ENCODE measurements at places on chromosomes 3 and 15.

DNA sequence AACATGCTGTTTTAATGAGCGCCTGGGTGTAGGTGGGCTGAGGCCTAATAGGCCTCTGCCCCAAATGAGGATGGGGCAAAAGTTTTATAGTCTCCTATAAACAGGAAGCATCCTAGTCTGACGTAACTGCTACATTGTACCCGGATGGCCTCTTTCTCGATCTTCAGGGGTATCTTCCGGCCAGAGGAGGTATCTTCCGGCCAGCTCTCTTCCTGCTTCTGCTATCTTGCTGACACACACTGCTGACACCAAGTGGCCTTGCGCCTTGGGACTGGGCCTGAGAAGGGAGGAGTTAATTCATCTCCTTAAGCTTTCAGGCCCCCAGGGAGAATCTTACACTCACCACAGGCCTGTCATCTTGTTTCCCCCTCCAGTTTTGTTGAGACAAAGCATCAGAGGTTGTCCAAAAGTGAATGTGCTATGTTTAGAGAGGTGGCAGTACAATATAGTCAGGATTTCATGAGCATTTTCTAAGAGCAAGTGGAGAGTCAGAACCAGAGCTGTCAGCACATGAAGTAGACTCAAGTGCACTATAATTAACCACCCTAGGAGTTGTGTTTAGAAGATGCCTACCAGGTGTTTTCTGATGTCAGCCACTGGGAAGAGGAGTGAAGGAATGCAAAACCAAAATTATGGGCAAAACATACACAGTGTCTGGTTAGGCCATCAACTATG is 15.6 kb upstream of the IGSF10 start:
- DNase-seq, result no peak

DNA sequence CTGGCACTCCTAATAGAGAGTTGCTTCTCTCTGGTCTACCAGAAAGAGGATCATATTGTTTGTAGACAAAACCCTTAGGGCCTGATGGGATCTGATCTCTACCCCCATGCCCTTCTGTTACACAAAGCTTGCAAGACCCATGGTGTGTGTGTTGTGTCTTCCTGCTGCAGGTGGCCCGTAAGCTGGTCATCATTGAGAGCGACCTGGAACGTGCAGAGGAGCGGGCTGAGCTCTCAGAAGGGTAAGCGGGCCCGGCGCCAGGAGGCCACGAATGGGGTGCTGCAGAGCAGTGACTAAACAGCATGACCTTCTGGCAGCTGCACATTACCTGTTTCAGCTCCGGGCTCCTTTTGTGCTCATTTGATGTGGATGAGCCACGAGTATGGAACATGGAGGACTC is 18.2 kb downstream of the TPM1 start:
- no peak for DNase-seq

DNA sequence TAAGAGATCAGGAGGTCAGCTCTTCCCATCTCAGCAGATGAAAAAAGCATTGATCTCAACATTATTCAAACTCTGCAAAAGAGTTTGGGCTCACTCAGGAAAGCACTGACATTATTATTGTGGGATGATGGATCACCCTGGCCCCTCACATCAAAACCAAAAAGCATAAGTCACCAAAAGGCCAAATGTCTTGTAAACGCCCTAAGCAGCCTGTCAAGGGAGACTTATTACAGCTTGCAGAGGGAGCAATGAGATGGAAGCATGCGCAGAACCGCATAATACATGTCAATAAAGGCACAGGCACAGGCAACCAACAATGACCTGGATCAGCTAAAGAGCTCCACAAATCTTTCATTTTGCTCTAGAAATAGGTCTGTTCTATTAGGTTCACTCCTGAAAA is 4.6 kb downstream of the FSIP1 start:
- DNase-seq, result no peak

- no peak for DNase-seq
These were observed 291.1 kb downstream of the CTNNB1 start for GRCh38 chr3:41490360-41490759.

GRCh38 chr3:32285891-32286290 is 47.4 kb downstream of the CMTM8 start:
- no peak for DNase-seq

GRCh38 chr15:92625251-92625980 is 30.2 kb downstream of the FAM174B start:
- DNase-seq, result no peak

DNA sequence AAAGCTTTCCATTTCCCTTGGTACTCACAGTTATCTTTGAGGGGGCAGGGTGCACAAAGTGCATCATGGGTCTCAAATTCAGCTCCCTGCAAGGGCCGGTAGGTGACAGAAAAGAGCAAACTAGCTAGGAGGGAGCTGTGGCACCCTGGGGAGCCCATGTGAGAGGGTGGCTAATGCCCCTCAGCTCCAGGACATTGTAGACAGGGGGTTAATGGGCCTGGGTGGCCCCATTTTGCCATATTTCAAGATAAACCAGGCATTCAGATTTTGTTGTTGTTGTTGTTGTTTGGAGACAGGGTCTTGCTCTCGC is 3.7 kb upstream of the SLC6A6 start:
- no peak for DNase-seq

DNA sequence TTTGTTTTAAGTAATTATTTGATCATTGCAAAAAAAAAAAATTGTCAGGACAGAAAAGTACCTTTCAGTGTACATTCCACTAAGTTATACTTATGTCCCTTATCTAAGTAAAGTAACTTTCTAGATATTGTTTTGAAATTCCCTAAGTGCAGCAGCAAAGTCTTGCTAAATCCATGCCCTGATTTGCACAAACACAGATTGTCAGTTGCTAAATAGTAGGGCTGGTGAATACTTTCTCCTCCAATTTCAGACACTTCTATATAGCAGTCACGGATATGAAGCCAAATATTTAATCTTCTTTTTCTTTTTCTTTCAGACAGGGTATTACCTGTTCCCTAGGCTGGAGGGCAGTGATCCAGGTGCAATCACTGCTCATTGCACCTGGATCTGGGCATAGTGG is 12.9 kb downstream of the LRRC2 start:
- DNase-seq, result no peak

GRCh38 chr15:81981908-81982307 is 63.9 kb downstream of the MEX3B start:
- DNase-seq, result no peak

DNA sequence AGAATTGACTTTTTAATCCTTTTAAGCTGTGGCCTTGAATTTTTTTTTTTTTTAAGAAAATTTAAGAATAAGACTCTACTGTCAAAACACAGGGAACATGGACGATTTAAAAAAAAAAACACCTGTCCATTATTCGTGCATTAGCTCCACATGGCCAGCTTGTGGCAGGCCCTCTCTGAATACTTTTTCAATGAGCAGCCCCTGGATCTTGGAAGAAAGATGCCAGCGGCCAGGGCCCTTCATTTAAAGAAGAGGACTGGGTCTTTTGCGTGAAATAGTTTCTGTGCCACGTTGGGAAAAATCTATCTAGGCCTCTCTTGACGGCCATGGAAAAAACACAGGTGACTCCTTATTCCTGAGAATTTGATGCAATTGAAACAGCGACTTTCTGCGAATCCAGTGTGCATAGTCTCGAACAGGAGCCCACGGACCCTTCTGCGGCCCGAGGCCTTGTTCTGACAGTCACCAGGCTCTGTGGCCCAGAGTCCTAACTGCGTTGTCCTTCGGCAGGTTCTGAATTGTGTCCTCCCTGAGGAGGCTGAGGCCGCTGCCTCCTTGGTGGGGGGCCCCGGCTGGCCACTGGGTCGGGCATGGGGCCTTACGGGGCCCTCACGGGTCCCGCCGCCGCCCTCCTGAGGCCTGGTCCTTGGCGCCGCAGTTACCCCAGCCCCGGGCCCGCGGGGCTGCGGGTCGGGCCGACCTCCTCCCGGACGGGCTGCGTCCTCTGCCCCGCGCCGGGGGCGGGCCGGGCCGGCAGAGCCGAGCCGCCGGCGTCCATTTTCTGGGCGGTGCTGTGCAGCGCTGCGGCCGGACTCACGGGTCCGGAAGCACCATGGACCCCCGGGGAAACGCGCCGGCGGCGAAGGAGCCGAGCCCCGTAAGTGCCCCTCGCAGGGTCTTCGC is 33.5 kb downstream of the ZBTB38 start:
- no peak for DNase-seq

- no peak for DNase-seq
These were observed 28.1 kb downstream of the LARP6 start for GRCh38 chr15:70825841-70826240.

DNA sequence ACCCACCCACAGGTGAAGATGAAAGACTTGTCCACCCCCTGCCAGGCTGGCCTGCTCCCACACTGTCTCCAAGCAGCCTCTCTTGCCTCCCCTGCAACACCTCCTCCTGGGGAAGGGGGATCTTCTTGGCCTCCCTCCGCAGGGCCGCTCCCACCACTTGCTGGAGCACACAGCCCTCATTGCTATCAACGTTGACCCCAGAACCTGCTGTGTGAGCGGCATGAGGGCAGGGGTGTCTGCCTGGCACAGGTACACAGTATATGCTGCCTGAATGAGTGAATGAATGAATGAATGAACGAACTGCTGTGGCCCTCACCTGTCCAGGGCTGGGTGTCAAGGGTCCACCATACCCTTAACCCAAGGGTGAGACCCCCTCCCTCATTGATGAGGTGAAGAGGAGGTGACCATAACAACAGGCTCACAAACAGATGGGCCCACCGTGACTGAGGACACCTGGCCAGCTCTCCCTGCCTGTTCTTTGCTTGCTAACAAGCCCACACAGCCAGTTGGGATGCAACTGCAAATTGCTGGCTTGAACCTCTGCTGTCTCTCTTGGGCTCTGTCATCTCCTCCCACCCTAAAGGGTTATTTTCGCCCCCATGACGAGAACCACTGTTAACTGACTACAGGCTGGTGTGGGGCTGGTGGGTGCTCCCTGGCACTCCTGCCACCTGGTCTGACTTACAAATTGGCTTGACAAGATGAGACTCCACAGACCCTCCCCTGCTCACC is 22.5 kb downstream of the SLC41A3 start:
- DNase-seq, result no peak

- DNase-seq, result no peak
These were observed 48.0 kb downstream of the SLC15A2 start for GRCh38 chr3:121942116-121942786.

DNA sequence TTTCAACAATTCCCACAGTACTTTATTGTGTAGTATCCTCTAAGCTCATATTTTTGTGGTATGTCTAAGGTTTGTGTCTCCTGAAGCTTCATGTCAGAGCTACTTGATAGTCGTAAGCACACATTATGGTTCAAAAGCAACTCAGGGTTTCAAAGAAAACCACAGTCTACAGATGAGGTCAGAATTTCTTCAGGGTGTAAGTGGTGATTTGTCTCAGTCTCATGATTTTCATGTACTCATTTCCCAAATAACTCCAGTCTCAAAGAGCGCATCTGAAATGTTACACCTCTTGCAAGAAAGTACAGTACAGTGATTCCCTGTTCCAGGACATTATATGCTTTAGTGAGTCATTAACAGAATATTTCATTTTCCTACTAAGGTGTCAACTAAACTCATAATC is 47.5 kb upstream of the SSR3 start:
- no peak for DNase-seq

DNA sequence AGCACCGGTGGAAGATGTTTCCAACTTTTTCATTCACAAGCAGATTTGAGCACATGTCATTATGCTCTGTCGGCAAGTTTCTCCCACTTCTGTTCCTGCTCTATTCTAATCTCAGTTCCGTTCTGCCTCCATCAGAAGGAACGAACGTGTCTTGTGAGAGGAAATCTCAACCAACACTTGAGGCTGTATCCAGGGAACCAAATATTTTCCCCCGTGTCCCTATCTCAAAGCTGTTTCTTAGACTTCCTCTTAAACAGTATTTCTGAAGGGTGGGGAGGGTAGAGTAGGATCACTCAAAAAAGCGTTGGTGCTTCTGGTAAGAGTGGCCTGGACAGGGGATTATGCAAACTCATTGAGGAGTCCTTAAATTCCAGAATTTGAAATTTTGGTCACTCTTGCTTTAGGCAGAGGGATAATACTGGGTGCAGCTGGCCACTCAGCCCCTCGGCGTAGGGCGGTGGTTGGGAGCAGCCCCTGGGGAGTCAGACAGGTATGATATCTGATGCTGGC is 54.9 kb downstream of the FRMD4B start:
- DNase-seq, result no peak

- DNase-seq, result no peak
These were observed 20.7 kb upstream of the SLC25A26 start for GRCh38 chr3:66200147-66200546.

GRCh38 chr3:23314981-23315762 is 112.0 kb downstream of the UBE2E2 start:
- no peak for DNase-seq

GRCh38 chr15:71154607-71155200 is 39.4 kb downstream of the THSD4 start:
- DNase-seq, result no peak

DNA sequence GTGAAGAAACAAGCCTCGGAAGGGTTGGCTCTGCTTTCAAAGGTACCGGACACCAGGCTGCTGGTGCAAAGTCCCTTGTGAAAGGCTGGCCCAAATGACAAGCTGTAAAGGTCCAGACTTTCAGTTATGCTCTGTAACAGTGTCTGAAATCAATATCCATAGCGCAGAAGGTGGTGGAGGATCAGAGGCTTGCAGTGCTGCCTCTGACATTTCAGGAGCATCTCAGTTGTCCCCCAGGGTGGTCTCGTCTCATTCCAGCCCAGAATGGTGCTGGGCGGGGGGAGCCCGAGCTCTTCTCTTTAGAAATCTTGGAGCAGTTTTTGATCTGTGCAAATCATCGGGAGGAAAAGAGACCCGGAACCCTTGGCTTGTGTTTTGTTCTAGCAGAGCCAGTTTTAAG is 402.3 kb upstream of the RGMA start:
- DNase-seq, result no peak

GRCh38 chr3:16978234-16978920 is 93.6 kb downstream of the PLCL2 start:
- DNase-seq, result no peak

- DNase-seq, result no peak
These were observed 34.8 kb downstream of the EIF4E3 start for GRCh38 chr3:71690341-71690841.

DNA sequence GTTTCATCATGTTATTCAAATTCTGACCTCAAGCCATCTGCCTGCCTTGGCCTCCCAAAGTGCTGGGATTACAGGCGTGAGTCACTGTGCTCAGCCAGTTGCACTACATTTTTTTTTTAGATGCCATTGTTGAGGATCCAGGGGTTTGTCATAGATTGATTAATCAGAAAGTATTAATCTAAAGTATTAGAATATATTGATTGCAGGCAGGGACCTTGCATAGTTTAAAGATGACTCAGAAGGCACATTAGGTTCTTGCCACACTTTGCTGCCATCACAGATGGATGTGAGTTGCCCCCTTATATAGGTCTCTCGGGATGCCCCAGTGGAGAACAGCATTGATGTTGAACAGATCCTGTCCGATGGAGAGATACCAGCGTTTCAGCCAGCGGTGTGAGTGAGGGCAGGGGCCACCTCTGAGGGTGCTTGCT is 41.1 kb downstream of the IGF1R start:
- DNase-seq, result no peak

DNA sequence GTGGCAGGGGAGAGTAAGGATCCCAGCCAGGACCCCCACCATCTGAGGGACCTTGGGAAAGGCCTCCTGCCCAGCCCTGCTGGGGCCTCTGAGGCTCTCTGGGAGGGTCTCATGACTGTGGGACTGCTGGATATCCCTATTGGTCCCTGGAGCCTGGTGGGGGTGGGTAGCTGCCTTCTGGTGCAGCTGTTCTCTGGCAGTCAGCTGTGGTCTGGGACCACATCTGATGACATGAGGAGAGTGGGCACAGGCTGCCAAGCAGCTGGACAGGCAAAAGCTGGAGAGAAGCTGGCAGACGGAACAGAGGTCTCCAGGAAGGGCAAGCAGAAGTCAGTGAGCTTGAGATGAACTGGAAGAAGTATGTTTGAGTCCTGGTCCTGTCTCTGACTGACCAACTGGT is 22.4 kb downstream of the PLEKHO2 start:
- no peak for DNase-seq

- DNase-seq, result no peak
These were observed 225.8 kb upstream of the DPPA4 start for GRCh38 chr3:109563149-109563548.

Data from hematopoietic multipotent progenitor cell treated with erythropoietin and hydrocortisone succinate and interleukin-3 and kit ligand, for 17 days (in vitro differentiated cells).